Sciatic nerve (tissue), 2 donors: ENCODE measurements at places on chromosomes 16 and 17.

- no peak for DNase-seq
Measured at GRCh38 chr17:57970710-57971109, 15.5 kb upstream of the CUEDC1 start.

- no peak for DNase-seq
Measured at GRCh38 chr17:67443931-67444595, 67.0 kb downstream of the PITPNC1 start.

- no peak for DNase-seq
Measured at GRCh38 chr16:66814734-66815133, 13.3 kb upstream of the TERB1 start.

DNA sequence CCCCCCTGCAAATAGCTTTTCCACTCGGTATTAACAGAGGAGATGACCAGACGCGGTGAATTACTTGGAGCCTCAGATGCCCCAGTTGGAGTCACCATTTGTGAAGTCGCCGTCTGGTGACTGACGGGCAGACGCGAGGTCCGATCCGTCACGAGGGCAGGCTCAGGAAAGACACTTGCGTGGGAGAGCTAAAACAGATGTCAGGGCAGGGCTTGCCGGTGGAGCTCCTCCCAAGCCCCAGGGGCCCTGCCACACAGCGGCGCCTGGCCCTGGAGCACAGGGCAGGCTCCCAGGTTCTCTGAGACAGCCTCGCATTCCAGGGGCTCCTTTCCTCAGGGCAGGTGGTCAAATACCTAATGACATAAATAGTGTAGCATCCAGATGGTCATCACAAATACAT, 348.3 kb downstream of the C16orf95 start:
- no peak for DNase-seq

DNA sequence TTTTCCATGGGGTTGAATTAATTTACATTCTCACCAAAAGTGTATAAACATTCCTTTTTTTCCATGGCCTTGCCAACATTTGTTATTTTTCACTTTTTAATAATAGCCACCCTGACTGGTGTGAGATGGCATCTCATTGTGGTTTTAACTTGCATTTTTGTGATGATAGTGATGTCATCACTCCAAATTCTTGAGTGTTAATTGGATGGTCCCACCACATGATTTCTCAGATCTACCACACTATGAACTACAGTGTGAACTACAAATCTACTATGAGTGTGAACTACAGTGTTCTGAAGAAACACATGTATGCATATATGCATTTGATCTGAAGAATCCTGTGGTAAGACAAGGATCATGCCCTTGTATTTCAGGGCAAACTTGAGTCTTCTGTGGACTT, 340.1 kb downstream of the ABCC12 start:
- no peak for DNase-seq

DNA sequence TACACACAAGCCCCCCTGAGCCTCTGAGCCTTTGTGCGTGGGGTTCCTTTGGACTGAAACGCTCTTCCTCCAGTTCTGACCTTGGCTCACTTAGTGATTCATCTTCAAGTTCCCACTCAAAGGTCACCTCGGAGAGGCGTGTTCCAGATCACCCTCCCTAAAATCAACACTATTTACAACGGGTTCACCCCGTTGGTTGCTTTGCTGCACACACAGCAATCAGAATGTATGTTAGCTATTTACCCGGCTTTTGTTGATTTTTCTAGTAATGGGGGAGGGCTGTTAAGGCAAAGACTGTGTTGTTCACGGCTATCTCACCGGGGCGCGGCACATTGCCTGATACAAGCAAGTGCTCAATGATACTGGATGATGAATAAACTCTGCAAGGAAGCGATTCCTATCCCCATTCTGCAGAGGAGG, 977 bp downstream of the NAGPA start:
- no peak for DNase-seq

GRCh38 chr17:63751806-63752205, 10.2 kb upstream of the STRADA start:
- DNase-seq: no peak

- no peak for DNase-seq
Measured at GRCh38 chr16:8108991-8109509, 481.3 kb downstream of the TMEM114 start.

- no peak for DNase-seq
Measured at GRCh38 chr16:88804173-88804551, 573 bp downstream of the CDT1 start.

GRCh38 chr17:78993241-78993956, 13.7 kb upstream of the LGALS3BP start:
- DNase-seq: peak; percentile 86
